Right atrium auricular region (tissue), 2 donors: ENCODE measurements at places on chromosomes 6 and 20. TPM values are rescaled to one million over a fixed set of nuclear protein-coding genes. Genes with fewer than 3 reads are reported as not detected.

The C20orf141 gene
- not detected for total RNA-seq

- DNase-seq, result no peak
These were observed 397.1 kb downstream of the ARHGAP18 start for GRCh38 chr6:129312880-129313279.

The MYLK4 gene
- total RNA-seq, result 3.6 TPM

DNA sequence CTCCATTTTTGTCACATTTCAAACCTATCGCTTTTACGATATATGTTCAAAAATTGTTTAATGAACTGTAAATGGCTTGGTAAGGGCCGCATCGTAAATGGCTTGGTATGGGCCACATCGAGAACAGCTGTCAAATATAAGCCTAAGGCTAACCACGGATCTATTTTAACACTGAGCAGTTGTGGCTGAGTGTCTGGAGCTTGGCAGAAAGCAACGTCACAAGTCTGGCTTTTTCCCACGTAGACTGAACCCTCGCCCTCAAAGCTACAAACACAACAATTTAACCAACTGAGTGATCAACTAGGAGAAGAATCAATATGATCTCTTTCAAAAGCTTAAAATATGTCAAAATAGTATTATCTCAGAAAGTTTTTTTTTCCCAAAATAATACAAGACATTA, 71.4 kb upstream of the PRSS16 start:
- no peak for DNase-seq

GRCh38 chr6:33590531-33591198, 10.6 kb upstream of the BAK1 start:
- DNase-seq, result no peak
